ENCODE measurements at places on chromosomes 11 and 22.

- no peak for DNase-seq
Observed at GRCh38 chr11:16114978-16115871, 241.1 kb downstream of the SOX6 start.

GRCh38 chr11:70097783-70098563 is 19.9 kb downstream of the ANO1 start:
- DNase-seq, result no peak

GRCh38 chr22:23033116-23033905 is 37.0 kb upstream of the GNAZ start:
- DNase-seq, result no peak

DNA sequence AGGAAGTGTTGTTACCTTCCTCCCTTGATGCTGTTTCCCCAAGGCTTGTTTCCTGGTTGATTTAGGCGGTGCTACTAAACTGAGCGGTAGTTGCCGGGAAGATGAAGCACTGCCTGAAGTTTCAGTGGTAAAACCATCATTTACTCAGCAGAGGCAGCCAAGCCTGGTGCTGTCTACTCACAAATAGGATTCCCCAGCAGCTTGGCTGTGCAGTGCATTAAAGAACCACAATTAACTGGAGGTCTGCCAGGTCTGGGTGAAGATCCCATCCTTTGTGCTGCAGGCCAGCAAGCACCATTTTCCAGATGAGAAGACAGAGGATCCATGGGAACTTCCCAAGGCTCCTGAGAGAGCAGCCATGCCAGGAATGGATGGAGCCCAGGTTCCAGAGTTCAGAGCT is 231.9 kb upstream of the E2F8 start:
- DNase-seq, result no peak

GRCh38 chr11:112114460-112114859 is 27.8 kb downstream of the SDHD start:
- no peak for DNase-seq

DNA sequence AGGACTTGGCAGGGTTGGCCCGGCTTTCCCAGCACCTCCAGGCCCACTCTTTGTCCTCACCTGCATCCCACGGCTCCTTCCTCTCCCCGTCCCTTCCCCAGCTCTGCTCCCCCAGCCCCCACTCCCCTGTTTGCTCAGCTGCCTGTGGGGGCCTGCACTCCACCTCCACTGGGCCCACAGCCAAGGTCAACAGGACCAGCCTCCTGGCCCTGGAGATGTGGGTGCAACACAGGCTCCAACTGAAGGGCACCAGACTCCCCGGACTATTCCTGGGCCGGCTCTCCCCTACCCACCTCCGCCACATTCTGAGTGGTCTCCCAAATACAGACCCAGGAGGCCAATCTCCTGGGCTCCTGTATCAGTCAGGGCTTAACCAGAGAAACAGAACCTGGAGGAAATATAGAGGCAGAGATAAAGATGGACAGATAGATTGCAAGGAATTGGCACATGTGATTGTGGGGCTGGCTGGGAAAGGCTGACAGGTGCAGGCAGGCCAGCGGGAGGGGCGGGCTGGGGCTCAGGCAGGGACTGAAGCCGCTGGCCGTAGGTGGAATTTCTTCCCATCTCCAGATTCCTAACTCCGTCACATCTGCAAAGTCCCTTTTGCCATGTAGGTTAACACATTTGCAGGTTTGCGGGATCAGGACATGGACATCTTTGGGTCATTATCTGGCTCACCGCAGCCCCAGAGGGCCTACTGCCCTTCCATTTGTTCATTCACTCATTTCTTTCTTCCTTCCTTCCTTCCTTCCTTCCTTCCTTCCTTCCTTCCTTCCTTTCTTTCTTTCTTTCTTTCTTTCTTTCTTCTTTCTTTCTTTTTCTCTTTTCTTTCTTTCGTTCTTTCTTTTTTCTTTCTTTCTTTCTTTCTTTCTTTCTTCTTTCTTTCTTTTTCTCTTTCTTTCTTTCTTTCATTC is 45.8 kb upstream of the MYH9 start:
- no peak for DNase-seq

DNA sequence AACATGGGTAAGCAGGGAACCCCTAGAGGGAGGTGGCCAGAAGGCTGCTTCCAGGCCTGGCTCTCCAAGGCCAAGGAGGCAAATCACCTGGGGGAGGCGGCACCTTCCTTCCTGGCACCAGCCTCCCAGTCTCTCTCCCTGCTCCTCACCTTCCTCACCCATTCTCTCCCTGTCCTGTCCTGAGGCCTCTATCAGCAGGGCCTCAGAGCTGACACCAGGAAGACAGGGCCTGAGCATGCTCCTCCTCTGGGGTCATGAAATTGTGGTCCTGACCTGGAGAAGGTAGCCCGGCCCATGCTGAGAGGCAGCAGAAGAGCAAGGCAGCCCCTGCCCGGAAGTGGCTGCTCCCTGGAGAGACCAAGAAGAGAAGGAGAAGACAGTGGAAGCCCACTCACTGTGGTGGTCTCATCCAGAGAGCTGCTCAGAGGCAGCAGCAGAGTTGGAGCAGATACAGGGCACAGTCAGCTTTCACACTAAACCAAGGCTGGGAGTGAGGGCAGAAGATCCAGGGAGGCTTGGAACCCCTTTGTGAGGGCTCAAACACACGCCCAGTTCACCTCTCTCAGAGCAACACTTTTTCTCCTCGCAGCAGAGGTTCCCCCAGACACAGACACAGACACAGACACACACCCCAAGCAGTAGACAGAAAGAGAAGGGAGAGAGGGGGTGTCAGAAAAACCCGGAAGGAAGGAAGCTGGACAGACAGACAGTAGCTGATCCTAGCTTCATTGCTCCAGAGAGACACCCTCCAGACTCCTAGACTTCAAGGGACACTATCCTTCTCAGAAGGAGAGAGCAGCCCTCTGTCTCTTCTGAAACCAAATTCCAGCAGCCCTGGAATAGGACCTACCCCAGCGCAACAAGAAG is 1.8 kb downstream of the BCL9L start:
- DNase-seq, result no peak

GRCh38 chr11:68840661-68841653 is 759 bp downstream of the CPT1A start:
- peak; percentile 35 for DNase-seq

DNA sequence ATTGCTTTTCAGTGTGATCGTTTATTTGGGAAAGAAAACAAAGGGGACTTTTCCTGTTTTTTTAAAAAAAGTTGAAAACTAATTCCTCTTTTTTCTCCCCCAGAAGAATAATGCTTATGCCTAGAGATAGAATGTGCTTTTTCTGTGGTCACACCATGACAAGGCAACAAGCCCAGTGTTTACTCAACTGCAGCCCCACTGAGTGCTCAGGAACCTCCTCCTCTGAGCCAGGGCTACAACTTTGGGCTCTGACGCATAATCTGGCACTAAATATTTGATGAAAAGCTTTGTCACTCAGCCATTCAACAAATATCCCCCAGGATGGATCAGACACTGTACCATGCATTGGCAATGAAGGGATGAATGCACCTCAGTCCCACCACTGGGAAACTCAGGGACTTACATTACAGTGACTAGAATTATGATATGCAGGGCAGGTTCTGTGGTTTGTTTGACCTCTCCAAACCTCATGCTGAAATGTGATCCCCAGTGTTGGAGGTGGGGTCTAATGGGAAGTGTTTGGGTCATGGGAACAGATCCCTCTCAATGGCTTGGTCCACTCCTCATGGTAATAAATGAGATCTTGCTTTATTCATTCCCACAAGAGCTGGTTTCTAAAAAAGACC is 155.9 kb downstream of the CCDC34 start:
- no peak for DNase-seq

- no peak for DNase-seq
Observed at GRCh38 chr22:39925909-39926679, 25.2 kb downstream of the GRAP2 start.

DNA sequence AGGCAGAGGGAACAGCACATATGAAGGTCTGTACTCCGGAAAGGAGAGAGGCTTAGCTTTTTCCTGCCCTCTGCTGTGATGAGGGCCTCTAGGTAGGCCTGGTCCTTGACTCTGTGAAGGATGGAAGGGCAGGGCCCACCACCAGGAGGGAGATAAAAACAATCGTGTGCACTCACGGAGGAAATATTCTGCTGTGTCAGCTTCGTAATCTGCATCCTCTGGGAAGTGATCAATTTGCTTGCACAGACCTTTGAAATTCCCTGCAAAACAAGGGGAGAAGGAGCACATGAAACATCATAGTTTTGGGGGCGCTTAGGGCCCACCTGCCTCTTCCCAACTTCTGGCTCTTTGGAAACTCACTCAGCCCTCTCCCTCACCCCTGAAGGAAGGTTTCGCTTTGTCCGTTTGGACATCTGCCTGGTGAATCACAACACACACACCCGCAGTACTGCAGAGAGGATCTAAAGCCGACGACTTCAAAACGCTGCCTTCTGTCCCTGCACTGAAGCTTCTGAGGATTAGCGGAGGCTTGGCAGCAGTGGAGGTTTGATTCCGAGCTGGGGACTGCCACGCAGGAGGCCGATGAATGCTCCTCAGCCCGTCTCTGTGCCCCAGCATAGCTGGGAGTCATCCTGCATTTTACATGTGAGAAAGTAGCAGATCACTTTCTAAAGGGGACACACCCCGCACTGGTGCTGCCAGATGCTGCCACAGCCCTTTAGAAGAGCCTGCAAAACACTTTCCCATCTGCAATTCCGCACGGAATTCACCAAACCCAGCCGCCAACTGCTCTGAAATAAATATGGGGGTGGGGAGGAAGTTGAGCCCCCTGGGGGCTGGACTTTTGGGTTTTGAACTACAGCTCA is 58.6 kb upstream of the EIF3D start:
- no peak for DNase-seq

GRCh38 chr11:18791969-18792628 is 501 bp upstream of the PTPN5 start:
- DNase-seq, result no peak

GRCh38 chr11:61290905-61291690 is 4.0 kb downstream of the VWCE start:
- DNase-seq, result no peak

GRCh38 chr11:129969920-129970319 is 32.7 kb downstream of the PRDM10 start:
- DNase-seq, result no peak

DNA sequence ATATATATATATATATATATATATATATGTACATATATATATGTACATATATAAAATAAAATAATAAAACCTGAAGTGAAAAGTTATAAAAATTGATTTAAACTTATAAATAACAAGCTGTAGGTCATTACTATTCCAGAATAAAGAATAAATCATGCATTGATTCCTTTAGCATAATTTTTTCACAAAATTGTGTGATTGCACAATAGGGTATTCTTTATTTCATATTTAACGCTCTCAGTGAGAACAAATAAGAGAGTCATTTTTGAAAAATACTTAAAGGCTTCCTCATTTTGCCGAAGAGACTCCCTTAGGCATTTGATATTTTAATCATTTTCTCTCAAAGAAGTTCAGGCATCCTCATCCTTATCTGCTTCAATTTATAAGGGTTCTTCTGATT is 41.3 kb upstream of the API5 start:
- DNase-seq, result no peak

- no peak for DNase-seq
Observed at GRCh38 chr22:23622634-23623033, 9.5 kb downstream of the DRICH1 start.

DNA sequence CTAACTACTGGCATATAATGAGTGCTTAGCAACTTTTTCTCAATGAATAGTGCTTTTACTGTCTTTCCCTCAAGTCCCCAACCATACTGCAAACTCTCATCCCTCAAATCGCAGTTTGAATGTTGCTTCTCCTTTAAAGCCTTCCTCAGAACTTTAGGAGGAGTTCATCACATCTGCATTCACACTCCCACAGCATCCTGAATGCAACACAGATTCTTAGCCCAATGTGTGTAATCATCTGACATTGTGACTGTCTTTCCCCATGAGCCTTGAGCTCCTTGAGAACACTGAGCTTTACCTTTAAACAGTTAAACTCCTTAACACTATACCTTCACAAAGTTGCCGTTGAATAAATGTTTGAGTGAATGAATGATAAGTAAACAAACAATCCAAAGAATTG is 81.7 kb upstream of the FAM181B start:
- DNase-seq, result no peak

- no peak for DNase-seq
Observed at GRCh38 chr11:12683874-12684273, 9.7 kb downstream of the TEAD1 start.

- peak; percentile 31 for DNase-seq
Observed at GRCh38 chr11:86245369-86246292, 1.1 kb downstream of the EED start.

GRCh38 chr11:65685981-65686380 is 23.3 kb upstream of the RELA start:
- DNase-seq, result no peak

- no peak for DNase-seq
Observed at GRCh38 chr11:131301306-131301705, 69.1 kb upstream of the NTM start.

- DNase-seq, result no peak
Observed at GRCh38 chr11:115930886-115931547, 426.8 kb upstream of the CADM1 start.

- DNase-seq, result no peak
Observed at GRCh38 chr22:17972385-17973191, 51.8 kb downstream of the MICAL3 start.

GRCh38 chr11:3902441-3902840 is 47.0 kb downstream of the STIM1 start:
- no peak for DNase-seq

DNA sequence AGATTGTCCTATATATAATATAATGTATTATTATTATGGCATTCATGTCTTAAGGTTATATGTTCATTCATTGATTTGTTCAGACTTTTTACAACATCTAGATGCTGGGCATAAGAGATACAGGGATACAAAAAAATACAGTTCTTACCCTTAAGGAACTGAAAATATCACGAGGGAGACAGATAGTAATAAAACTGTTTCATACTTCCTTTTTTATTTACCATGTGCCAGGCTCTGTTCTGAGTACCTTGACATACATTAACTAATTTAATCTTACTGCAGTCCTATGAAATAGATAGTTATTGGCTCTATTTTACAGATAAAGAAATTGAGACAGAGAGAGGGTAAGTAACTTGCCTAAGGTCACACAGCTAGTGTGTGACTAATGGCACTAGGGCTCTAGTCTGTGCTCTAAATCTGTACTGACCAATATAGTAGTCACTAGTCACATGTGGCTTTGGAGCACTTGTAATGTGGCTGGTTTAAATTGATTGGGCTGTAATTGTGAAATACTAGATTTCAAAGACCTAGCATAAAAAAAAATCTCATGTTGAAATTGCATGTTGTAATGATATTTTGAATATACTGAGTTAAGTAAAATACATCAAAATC is 21.3 kb downstream of the TRIM44 start:
- no peak for DNase-seq

DNA sequence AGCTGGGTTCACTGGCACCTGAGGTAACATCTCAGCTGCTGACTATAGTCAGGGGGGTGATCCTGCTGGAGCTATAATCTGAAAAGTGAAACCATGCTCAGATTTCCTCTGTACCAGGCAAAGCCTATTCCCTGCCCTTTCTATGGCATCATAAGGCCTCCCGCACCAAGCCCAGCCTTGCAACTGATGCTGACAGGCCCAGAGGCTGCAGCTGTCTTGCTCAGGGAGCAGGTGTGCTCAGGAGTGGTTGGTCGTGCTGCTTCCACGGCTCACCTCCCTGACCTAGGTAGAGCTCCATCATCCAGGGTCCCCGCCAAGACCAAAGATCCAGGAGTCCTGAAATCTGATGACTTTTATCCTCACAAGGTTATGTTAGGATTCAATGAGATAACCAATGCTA is 121.7 kb downstream of the FEZ1 start:
- DNase-seq, result no peak

- DNase-seq, result no peak
Observed at GRCh38 chr11:122140500-122140899, 24.5 kb upstream of the BLID start.

GRCh38 chr11:110076371-110076965 is 16.7 kb upstream of the ZC3H12C start:
- DNase-seq, result no peak

- no peak for DNase-seq
Observed at GRCh38 chr11:117833401-117833891, 8.9 kb upstream of the FXYD2 start.

All from hindlimb muscle (tissue), 1 donor.